ENCODE measurements at places on chromosomes 3 and 15. TPM values are rescaled to one million over a fixed set of nuclear protein-coding genes. Genes with fewer than 3 reads are reported as not detected.

The GABRR3 gene
- not detected for total RNA-seq

The ATP8B4 gene
- total RNA-seq = 19.7 TPM

The GOLGA6L9 gene
- 0.89 TPM for total RNA-seq

The CLCN2 gene
- total RNA-seq = 3.9 TPM

The NME9 gene
- not detected for total RNA-seq

The ONECUT1 gene
- total RNA-seq = 51.0 TPM

The SH3GL3 gene
- not detected for total RNA-seq

The GOLGA6L4 gene
- total RNA-seq = 1.3 TPM

The TMEM158 gene
- 0.08 TPM for total RNA-seq

The A4GNT gene
- 0.42 TPM for total RNA-seq

The CCDC39 gene
- under 0.01 TPM for total RNA-seq

The GADL1 gene
- total RNA-seq = not detected

The DUOXA2 gene
- total RNA-seq = not detected

The OPA1 gene
- total RNA-seq = 54.5 TPM

The MCTP2 gene
- 6.3 TPM for total RNA-seq

Measured in liver (tissue), 10 donors.